ENCODE measurements at places on chromosomes 7 and 10. TPM values are rescaled to one million over a fixed set of nuclear protein-coding genes. Genes with fewer than 3 reads are reported as not detected.

DNA sequence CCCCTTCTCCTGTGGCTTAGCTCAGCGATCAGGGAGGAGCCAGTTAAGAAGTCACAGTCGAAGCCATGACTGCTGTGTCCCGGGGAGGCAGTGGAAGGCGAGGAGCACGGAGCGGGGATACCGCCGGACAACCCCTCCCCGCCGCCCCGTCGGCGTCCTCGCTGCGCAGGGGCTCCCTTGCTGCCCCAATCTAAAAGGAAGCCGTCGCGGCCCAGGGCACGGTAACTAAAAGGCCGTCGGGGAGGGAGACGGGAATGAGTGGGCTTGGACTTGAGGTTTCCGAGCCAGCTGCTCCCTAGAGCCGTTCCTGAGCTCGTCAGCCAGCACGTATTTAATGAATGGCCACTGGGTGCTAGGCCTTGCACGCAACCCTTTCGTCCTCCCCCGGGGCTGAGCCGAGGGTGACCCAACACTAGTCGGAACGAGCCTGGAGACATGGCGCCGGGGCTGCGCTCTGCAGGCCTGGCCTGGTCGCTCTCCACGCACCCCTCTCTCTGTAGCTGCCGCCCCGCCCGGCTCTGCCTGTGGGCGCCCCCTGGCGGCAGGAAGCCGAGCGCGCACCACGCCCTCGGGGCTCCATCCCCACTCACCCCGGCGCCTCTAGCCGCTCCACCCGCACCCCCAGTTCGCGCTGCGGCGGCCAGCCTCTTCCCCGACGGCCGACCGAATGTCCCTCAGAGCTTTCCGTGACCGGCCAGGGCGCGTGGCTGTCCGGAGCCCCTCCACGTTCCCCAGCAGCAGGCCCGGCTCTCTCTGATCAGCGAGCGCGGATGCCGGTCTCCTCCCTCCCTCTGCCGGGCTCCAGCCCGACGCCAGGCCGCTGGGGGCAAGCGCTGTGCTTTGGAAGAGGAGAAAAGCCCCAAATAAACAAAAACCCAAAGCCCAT lies 29.3 kb upstream of the KCNK18 start:
- DNase-seq = no peak

The SPACDR gene
- 1.8 TPM for total RNA-seq

DNA sequence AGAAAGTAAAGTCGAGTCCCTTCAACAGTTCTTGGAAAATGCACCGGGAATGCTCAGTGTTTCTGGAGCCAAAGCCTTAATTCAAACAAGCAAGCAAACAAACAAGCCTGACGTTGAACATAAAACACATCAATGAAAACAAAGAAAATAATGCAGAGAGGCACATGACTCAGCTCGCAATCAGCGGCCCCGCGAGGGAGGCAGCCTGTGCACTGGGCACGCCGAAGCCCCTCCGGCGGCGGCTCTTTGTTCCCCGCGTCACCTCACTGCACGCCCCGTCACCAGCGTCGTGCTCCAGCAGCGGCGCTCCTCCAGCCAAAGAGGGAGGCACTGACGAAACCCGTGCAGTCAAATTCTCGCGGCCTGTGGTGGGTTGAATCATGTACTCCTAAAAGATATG lies 151.5 kb downstream of the DNAJB6 start:
- peak; percentile 3 for DNase-seq

The TAF5 gene
- 4.3 TPM for total RNA-seq

The AGR2 gene
- total RNA-seq = not detected

GRCh38 chr7:83156006-83156405 lies 6.7 kb downstream of the PCLO start:
- no peak for DNase-seq

DNA sequence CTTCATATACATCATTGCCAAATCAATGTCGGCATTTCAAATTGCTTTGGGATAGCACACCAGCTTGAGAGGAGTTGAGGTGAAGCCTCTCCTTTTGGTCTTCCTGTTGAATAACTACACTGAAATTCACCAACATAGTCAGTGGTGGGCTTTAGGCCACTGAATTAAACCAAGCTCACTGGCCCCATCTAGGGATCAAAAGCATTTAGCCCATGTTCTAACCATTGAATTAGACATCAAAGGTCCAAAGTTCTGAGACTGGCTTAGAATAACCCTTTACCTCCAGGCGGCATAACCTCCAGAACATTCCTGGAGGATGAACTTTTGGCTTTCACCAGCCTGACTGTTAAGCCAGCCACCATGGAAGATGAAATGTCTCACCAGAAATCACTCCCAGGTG lies 54.6 kb downstream of the BPGM start:
- DNase-seq = no peak

The VSIR gene
- total RNA-seq = 47.1 TPM

The NUTM2D gene
- not detected for total RNA-seq

DNA sequence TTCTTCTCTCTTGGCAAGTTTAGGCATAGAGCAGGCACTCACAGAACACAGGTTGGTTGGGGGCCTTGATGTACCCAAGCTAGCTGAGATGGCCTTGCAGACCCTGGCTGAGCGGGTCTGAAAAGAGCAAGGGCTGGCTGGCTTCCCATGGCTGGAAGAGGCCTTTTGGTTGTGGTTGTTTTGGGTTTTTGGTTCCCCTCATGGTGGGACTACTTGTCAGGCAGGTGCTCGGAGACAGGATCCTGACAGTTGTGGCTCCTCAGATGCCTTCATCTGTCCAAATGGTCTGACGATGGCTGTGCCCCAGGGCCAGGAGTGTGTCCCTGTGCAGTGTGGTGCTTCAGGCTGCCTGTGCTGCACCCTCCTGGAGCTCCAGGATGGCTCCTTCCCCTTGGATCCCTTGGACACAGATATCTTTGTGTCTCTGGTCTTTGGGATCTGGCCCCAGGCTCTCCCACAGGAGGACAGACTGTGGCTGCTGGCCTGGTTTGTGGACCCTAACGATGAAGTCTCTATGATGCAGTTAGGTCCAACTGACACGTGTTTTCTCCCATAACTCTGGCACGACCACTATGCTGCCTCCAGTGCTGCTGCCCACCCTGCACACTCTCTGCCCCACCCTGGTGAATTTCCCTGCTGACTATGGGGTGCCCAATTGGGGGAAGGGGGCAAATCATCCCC lies 321.5 kb upstream of the ZNF32 start:
- no peak for DNase-seq

The PDZD7 gene
- under 0.01 TPM for total RNA-seq

- no peak for DNase-seq
These were observed 11.4 kb downstream of the IRF5 start for GRCh38 chr7:128948976-128949760.

DNA sequence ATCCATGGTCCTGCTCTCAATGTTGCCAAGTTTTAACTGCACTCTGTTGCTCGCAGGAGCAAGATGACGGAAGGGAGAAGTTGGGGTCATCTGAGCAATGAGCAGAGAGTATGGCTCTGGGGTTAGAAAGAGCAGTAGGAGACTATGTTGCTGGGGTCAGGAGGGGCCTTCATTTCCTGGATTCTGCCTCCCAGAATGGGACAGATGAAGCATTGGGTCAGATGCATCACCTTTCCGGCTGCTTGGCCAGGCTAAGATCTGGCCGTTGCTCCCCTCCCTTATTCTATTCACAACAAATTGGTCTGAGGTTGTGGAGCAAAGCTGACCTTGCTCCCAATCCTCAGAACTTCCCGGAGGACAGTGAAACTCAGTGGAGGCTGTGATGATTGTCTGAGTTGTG lies 22.4 kb downstream of the STMP1 start:
- DNase-seq = no peak

GRCh38 chr10:43292755-43293676 lies 26.2 kb upstream of the RASGEF1A start:
- peak; percentile 51 for DNase-seq

DNA sequence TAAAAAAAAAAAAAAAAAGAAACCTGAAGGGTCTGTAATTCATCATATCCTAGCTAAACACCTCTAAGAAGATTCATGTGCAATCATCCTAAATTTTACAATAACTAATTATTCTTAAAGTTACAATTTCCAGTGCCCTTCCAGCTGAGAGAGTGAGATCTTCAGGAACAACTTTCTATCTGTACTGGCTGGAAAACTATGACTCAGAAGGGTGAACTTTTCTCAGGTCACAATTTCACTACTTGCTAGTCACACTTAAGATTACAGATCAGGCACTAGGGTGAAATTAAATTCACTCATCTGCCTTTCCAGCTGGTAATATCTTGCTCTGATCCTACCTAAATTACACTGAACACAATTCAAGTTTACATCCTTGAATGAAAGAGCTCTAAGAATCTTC lies 158.8 kb downstream of the ANK3 start:
- no peak for DNase-seq

Data from uterus (tissue), 4 donors.